Hippocampal formation (tissue), 2 donors: ENCODE measurements at places on chromosomes 4 and X.
A peak's percentile ranks its signal among the peaks of the same experiment; 100 is the strongest.

DNA sequence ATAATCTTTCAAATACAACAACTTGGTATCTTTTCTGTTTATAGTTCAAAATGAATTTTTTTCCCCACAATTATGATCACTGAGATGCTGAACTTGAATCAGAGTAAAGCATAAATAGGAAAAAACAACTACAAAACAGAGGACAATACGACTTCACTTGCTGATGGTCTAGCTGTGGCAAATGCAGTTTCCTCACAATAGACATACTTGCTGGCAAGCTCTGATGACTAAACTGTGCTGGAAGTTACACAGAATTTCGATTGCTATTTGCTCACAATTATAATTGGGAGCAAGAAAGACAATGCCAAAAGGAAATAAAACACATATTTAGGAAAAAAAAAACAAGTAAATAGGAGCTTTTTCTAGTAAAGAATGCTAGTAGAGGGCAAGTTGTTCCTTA lies 14.7 kb downstream of the VEGFC start:
- no peak for DNase-seq

- peak; percentile 48 for DNase-seq
These were observed 41.0 kb downstream of the ACSL1 start for GRCh38 chr4:184784628-184785257.

DNA sequence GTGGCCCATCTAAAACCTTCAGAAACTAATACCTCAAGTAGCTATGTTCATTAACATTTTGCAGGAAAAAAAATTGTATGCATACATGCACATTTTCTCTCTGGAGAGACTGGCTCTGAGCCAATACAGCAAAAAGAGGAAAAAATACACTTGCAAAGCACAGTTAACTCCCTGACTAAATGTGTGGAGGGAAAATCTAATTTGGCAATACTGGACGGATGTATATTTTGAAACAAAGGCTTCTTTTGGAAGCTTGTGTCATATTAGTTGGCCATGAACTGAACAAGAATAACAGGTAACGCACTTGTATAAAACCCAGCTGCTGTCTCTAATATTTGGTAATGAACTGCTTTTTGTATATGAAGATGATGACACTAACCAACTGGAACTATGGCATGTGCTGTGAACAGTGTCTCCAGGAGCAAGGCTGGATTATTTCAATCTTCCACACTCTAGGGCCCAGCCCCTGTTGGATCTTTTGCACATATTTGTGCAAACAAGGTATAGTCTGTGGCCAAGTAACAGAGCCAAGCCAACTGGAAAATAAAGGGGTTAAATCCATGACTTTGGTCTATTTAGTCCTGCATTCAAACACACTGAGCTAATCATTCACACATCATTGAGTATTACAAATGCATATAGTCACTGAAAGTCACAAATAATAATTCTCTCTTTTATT lies 67.9 kb upstream of the NRK start:
- DNase-seq = no peak

DNA sequence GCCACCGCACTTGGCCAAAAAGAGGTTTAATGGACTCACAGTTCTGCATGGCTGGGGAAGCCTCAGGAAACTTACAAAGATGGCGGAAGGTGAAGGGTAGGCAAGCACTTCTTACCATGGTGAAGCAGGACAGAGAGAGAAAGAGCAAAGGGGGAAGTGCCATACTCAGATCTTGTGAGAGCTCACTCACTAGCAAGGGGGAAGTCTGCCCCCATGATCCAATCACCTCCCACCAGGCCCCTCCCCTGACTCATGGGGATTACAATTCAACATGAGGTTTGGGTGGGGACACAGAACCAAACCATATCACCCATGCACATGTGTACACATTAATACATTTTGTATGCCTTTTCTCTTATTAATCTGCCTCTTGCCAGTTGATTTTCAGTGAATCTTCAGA lies 77.2 kb upstream of the HSD17B10 start:
- no peak for DNase-seq

DNA sequence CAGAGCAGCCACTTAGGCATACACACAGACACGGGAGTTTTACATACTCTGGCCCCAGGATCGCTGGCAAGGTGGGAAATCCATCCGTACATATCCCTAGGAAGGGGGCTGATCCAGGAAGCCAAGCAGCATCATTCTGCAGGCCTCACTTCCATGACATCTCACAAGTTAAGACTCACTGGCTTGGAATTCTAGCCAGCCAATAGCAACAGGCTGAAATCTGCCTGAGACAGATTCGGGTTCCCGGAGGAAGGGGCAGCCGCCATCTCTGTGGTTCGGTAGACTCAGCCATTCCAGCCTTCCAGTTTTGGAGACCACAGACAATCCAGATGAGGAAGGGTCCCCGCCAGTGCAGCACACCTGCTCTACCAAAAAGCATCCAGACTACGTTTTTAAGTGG lies 31.3 kb downstream of the SOWAHB start:
- no peak for DNase-seq

DNA sequence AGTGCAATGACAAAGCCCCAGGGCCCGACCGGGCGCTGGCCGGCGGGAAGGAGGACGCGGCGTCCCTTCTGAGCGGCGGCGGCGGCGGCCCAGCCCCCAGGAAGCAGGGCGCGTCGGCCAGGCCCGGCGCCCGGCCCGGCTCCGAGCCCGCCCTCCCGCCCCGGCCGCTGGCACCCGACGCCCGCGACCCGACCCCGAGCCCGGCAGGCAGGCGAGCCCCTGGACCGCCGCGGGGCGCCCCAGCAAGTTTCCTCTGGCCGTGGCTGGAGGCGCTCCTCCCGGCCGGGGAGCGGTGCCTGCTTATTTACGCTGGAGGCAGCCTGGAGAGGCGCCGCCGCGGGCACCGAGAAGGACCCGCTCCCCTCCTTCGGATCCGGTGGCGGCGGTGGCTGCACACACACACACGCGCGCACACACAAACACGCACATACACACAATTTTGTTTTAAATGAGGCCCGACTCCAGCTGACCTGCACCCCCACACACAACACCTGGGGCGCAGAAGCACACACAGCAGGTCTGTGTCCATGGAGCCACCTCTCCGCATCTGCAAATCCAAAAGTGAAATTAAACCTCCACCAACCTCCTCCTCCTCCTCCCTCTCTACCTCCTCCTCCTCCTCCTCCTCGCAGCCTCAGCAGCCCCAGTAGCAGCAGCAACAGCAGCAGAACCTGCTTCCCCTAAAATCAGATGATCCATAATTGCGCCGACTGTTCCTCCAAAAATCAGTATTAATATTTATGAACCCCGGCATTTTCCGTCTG lies 669 bp downstream of the IRF2 start:
- peak; percentile 64 for DNase-seq

DNA sequence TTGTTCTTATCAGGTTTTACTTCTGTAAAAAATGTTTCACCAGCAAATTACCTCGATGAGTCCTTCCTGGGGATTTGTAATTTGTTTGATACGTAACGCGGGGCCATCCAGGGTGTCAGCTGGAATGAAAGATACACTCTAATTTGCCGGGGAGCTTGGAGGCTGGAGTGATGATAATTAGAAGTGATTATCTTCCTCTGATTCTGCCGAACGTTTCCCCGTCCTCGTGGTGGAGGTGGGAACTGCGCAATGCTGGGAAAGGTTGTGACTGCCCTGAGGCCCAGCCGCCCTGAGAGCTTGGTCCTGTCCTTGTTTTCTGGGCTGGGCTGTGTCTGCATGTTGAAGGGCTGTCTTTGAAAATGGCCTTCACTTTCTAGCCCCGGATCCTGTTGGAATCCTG lies 48.0 kb downstream of the SORCS2 start:
- no peak for DNase-seq

- DNase-seq = no peak
These were observed at the start of gene MAGEC3 for GRCh38 chrX:141838016-141838415. Gene MAGEC3 (plus strand): TSS chrX:141838316. CDS start chrX:141838316, 0 bp downstream.

GRCh38 chr4:139845453-139846093 lies 180.0 kb downstream of the MGST2 start:
- no peak for DNase-seq

DNA sequence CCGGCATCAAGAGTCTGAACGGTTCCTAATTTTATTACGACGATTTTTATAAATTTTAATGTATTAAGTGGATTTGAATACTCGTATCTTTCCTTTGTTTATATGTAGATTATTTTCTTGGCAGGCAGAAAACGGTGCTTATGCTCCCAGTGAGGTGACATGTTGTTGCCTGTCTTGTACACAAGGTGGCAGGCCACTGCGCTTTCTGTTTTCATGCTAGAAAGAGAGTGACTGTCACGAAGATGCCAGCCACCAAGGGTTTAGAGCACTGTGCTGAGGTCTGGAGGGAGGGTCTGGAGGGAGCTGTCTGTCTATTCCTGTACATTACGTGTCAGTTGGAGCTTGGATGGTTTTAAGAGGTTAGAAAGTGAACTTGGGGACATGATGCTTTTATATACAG lies 87.7 kb downstream of the SHROOM2 start:
- DNase-seq = peak; percentile 19

DNA sequence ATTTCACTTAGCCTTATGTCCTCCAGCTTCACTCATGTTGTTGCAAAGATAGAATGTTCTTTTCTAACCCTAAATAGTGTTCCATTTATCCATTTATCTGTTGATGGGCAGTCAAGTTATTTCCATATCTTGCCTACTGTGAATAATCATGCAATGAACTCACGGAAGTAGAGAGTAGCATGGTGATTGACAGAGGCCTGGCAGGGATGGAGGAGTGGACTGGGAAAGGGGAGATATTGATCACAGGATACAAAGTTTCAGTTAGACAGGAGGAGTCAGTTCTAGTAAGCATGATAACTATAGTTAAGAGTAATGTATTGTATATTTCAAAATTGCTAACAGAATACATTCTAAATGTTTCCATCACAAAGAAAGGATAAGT lies 10.3 kb upstream of the CLNK start:
- DNase-seq = no peak

- DNase-seq = no peak
These were observed 103.5 kb downstream of the TECRL start for GRCh38 chr4:64305565-64306254.

GRCh38 chr4:36722986-36723385 lies 441.6 kb downstream of the DTHD1 start:
- no peak for DNase-seq

DNA sequence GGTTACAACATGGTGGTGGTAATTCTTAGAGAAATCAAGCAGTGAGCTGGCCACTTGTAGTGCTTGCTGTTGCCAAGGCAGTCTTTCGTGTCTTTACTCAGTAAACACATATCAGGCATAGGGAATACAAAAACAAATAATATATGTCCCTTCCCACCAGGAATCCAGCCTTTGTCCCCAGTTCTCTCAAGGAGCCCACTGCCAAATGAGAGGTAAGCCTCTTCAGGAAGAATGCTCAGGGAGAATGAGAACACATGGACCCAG lies 421 bp upstream of the PLAC1 start:
- DNase-seq = no peak

- no peak for DNase-seq
These were observed 14.4 kb upstream of the VCX start for GRCh38 chrX:7828594-7828993.

GRCh38 chrX:46575991-46576392 lies 2.4 kb downstream of the CHST7 start:
- no peak for DNase-seq

DNA sequence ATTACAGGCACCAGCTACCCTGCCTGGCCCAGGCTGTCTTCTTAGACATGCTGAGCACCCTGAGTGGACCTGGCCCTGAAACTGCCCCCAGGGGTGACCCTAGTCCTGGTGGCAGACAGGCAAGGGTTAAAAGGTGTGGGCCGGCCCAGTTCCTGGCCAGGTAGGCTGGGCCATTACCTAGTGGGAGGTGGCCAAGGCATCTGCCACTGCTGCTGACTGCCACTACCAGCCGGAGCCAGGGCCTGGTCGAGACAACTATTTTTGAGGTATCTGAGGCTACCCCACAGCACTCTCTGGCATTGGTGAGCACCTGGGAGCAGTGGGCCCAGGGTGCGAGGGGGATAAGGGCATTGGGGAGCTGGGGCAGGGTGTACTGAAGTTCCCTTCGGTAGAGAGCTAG lies at the start of gene CCDC120:
Gene CCDC120 (plus strand): TSS at position 206 of the 400 bp plus-strand sequence. CDS start 3,043 bp downstream, outside the sequence.
- no peak for DNase-seq

DNA sequence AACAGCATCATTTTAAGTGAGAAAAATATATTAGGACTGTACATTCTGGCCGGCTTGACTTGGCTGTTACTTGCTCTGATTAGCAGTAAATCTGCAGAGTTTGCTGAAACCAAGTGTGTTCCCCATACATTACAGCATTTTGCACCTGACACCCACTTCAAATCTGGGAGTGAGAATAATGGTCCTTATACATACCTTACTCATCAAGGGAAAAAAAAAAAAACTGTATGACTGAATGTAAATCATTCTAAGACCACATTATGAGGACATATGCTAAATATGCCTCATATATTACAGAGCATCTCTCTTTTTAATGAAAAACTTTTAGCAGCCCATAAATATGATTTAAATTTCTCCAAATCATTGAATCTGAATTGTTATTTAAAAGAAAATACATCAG lies 406.7 kb downstream of the SPOCK3 start:
- DNase-seq = no peak

DNA sequence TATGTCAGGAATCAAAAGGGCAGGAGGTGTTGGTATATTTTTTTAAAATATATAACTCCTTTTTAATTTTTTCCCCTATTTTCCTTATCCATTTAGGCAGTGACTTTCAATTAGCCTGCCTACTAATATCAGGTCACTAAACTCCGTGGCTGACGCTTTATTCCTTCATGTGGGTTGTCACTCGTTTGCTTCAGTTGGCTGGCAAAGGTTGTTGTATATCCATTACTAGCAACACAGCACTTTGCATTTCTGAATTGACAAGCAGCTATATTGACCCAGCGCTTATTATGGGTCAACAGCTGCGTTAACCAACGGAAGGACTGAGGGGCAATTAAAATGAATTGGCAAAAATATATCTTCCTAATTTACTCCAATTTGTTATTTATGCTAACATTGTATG lies 87.7 kb downstream of the ARX start:
- no peak for DNase-seq

DNA sequence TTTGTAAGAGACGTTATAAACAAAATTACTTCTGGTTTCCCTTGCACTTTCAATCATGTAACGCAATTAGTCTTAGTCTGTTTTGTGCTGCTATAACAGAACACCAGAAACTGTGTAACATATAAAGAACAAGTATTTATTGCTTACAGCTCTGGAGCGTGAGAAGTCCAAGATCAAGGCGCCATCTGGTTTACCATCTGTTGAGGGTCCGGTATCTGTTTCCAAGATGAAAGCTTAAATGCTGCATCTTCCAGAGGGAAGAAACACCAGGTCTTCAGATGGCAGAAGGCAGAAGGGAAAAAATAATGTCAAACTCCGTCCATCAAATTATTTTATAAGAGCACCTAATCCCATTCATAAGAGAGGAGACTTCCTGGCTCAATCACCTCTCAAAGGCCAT lies 474.1 kb downstream of the PDGFC start:
- DNase-seq = no peak

- no peak for DNase-seq
These were observed 20.4 kb downstream of the TMLHE start for GRCh38 chrX:155592331-155592730.

- no peak for DNase-seq
These were observed 205.5 kb downstream of the PPP3CA start for GRCh38 chr4:101141855-101142254.

- DNase-seq = no peak
These were observed 68.1 kb upstream of the BLTP1 start for GRCh38 chr4:122083989-122084388.
